Ureter (tissue), 1 donor: ENCODE measurements at places on chromosomes 6 and 20. TPM values are rescaled to one million over a fixed set of nuclear protein-coding genes. Genes with fewer than 3 reads are reported as not detected.

GRCh38 chr20:13006825-13007224 lies 1.9 kb upstream of the SPTLC3 start:
- no peak for DNase-seq

DNA sequence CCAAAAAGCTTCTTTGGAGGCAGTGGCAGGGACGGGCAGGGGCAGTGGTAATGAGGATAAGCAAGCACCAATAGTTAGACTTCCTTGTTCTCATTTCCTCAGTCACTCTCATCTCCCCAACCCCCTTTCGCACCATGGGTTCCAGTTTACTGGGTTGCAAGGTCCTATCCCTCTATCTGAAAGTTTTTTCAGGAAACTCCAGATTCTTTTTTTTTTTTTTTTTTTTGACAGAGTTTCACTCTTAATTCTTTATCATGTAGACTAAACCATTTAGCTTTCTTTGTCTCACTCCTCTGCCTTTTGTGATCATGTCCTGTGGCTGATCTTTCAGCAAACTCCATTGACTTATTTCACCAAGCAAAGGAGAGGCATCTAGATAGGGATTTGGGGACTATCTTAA lies 51.4 kb upstream of the GMDS start:
- DNase-seq = no peak

- DNase-seq = no peak
Observed at GRCh38 chr6:13614126-13614925, 809 bp upstream of the NOL7 start.

- no peak for DNase-seq
Observed at GRCh38 chr20:2807019-2807418, 6.6 kb upstream of the CPXM1 start.

DNA sequence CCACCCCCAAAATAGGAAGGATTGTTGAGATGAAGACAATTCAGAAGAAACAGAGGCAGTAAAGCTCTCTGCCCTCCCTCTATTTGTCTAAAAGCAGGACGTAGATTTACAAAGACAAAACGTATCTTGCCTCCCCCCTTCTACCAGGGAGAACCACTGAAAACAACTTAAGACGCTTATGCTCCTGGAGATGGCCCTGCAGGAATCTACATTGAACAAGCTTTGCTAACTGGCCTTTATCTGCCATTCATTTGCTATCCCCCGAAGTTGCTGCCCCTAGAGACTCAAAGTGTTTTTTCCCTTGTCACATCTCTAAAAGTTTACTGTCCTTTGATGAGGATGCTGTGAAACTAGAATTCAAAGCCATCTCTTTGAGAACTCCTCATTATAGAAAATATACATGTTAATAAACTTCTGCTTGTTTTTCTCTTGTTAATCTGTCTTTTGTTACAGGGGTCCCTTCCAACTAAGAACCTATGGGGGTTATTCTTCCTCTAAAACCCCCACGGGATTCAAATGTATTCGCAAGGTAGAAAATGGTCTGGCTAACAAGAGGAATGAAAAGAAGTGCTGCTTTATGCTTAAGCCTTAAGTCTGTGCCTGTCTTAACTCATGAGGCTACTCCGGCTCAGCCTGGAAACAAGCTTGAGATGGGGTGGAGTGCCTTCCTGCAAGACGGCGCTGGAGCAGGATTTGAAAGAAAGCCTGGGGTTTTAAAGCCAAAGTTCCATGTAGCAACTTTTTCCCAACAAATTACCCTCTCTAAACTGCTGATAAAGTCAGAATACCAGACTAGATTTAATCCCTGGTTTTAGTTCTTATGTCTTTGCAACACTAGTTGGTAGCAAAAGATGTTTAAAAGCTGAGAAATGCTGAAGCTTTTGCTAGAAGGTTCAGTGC lies 88.0 kb downstream of the CLIC5 start:
- no peak for DNase-seq

- DNase-seq = no peak
Observed at GRCh38 chr20:64181391-64181790, 17.1 kb downstream of the MYT1 start.

- DNase-seq = no peak
Observed at GRCh38 chr6:68826501-68826900, 191.4 kb downstream of the ADGRB3 start.

DNA sequence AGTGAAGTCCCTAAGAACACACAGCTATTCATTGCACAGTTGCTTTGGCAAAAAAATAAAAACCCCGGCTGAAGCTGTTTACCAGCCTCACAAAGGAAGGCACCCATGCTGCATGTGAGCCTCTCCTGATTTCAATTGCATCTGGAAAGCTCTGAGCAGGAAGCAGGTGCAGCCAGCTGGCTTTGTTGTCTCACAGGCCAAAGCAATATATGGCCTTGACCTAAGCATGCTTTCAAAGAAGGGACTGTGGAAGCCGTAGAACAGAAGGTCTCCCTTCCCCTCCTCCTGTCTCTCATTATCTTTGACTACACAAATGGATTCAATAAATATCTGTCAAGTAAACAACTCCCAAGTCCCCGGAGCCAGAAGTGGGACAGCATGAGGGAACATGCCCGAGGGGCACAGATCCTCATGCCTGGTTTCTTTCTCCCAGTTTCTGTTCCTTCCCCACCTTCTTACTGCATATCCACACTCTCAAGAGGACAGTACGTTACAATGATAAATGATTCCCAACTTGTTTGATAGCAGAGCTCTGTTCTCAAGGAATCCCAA lies 57.2 kb upstream of the PCSK2 start:
- no peak for DNase-seq

GRCh38 chr20:23583526-23583925 lies 15.2 kb upstream of the CST9L start:
- DNase-seq = no peak

GRCh38 chr6:37239950-37240713 lies 17.4 kb upstream of the TBC1D22B start:
- peak; percentile 86 for DNase-seq

GRCh38 chr6:129817332-129817731 lies 43.8 kb downstream of the TMEM244 start:
- DNase-seq = no peak

GRCh38 chr20:62134735-62135231 lies 8.4 kb downstream of the PSMA7 start:
- DNase-seq = no peak

GRCh38 chr20:62297449-62298227 lies 5.2 kb upstream of the ADRM1 start:
- DNase-seq = no peak

GRCh38 chr6:130796313-130796905 lies 30.8 kb upstream of the SMLR1 start:
- DNase-seq = no peak

- DNase-seq = no peak
Observed at GRCh38 chr20:53900380-53900999, 169.9 kb downstream of the BCAS1 start.

GRCh38 chr20:59148701-59149493 lies 14.7 kb upstream of the ZNF831 start:
- no peak for DNase-seq

GRCh38 chr6:39369987-39370386 lies 47.5 kb upstream of the KCNK16 start:
- no peak for DNase-seq

- no peak for DNase-seq
Observed at GRCh38 chr20:50532221-50532620, 22.0 kb downstream of the PTPN1 start.

GRCh38 chr20:37673444-37673843 lies 20.4 kb upstream of the CTNNBL1 start:
- DNase-seq = no peak

DNA sequence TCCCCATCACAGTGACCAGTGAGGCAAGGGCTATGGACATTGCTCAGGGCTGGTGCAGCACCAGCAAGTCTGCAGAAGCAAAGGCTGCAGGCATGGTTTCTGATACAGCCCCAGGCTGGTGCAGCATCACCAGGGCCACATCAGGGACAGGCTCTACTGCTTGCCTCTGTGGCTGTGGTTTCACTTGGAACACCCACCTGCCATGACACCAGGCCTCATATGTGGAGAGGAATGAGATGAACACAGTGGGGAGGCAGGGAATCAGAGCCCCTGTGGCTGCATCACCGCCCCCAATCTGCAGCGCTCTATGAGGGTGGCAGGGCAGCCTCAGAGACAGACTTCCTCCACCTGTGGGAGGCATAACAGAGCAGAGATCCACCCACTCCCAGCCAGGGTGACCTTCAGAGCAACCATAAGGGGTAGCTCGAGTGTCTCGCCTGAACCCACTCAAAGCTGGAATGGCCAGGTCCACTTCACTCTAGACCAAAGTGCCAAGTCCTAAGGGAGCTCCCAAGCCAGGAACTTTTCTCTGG lies 7.9 kb downstream of the RING1 start:
- DNase-seq = no peak

DNA sequence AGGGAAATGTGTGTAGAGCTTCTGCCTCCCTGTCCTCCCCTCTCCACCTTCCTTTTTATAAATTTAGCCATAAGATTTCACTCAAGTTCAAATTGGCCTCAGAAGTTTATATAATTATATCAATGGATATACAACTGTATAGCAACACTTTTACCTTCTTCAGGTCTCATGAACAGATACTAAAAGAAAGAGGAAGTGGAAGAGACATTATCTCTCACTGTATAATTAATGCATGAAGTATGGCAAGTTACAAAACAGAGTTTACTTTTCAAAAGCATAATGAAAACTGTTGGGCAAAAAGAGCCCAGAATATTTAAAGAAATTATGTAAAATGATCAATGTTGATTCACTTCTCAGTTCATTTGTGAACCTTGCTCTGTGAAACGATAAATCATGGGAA lies 99.7 kb downstream of the PDE7B start:
- DNase-seq = no peak

- peak; percentile 63 for DNase-seq
Observed at GRCh38 chr20:57582432-57583288, 21.8 kb downstream of the PCK1 start.

DNA sequence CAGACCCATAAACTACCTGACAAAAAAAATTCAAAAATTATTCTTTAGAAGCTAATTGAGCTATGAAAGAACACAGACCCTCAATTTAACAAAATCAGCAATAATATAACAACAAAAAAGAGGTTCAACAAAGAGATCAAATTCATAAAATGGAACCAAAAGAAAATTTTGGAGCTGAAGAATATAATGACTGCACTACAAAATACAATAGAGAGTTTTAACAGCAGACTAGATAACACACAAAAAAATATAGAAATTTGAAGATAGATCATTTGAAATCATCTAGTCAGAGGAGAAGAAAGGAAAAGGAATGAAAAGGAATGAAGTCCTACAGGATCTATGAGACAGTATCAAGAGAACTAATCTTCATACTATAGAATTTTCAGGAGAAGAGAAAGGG lies 422.1 kb downstream of the PAX1 start:
- DNase-seq = no peak

GRCh38 chr20:57966620-57967019 lies 256.8 kb upstream of the PMEPA1 start:
- DNase-seq = no peak

DNA sequence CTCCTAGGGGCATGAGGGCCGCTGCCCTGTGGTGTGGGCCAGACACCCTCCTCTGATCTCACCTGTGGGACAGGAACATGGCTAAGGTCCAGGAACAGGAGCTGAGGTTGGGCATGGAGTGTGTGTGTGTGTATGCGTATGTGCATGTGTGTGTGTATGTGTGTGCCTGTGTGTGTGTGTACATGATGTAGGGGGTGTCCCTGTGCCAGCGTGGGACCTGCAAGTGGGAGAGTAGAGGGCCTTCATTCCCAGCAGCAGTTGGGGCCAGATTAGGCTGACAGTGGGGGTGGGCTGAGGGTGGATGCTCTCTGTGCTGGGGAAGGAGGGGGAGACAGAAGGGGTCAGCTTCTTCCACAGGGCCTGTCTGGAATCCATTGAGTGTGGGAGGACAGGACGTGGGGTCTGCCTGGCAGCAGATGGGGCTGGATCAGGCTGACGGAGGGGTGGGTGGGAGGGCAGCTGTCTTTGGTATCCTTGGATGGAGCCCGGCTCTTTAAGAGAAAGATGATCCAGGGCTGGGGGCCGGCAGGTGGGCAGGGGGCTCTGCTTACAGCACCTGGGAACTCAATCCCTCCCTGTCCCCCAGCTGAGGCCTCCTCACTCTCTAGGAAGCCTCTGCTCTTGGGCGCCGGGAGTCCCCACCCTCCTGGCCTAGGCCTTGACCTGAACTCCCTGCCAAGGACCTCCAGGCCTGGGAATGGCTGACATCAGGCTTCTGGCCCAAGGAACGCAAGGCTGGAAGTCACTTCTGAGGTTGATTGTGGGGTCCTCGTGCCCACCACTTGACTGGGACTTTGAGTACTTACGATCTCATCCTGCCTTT lies 44.0 kb downstream of the SPDEF start:
- no peak for DNase-seq

DNA sequence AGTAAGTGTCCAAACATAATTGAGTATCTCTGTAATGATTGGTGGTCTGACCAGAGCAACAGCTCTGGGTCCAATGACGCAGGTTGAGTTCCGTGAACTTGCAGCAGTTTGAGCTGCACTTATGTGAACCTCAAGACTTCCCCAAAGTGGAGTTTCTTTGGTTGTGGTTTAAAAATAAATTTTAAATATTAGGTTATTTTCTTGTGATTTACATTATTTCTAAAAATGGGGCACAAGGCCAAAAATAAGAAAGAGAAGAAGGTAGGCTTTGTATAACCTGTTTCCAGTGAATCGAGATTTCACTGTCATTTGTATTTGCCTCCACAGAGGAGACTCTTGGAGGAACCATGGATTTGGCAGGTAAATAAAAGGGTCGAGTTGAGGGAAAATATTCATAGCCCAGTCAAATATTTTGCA lies 166.4 kb upstream of the ZNF217 start:
- no peak for DNase-seq

GRCh38 chr20:9172851-9173250 lies 104.0 kb downstream of the PLCB4 start:
- no peak for DNase-seq

GRCh38 chr6:153842491-153842890 lies 196.5 kb upstream of the OPRM1 start:
- no peak for DNase-seq

GRCh38 chr20:19820555-19821211 lies 62.6 kb downstream of the RIN2 start:
- DNase-seq = no peak

GRCh38 chr20:20063941-20064702 lies 11.8 kb downstream of the CFAP61 start:
- DNase-seq = no peak

DNA sequence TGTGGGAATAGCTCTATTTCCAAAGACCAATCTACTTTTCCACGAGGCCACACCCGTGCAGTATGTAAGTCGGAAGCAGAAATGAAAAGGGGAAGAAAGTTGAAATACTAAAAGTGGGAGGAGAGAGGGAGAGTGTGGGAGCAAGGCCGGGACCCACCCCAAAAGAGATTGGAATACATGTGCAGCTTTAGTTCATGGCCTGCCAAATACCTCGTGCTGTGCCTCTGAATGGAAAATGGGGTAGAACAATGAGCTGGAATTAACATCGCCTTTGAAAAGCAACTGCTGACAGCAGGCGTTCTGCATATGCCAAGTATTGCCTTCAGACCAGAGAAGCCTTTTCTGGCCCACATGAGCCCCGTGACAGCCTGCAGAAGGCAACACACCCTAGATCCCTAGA lies 155.6 kb downstream of the CD83 start:
- DNase-seq = no peak

Gene TRIM10
- not detected for total RNA-seq

Gene DEFB110
- total RNA-seq = not detected

Gene PLG
- 0.44 TPM for total RNA-seq

Gene CTCFL
- total RNA-seq = not detected

Gene TREM2
- total RNA-seq = 9.4 TPM

Gene HLA-DRB1
- 109 TPM for total RNA-seq

Gene FAM162B
- total RNA-seq = 5.6 TPM

Gene ZKSCAN4
- total RNA-seq = 6.2 TPM

Gene PNPLA1
- total RNA-seq = 0.21 TPM

Gene HMGCLL1
- total RNA-seq = 0.57 TPM

Gene BACH2
- total RNA-seq = 4.3 TPM

Gene SEMG1
- not detected for total RNA-seq

Gene TMEM74B
- total RNA-seq = 3.6 TPM

Gene MLIP
- total RNA-seq = 0.18 TPM
